ENCODE measurements at places on chromosomes 6 and 20.

DNA sequence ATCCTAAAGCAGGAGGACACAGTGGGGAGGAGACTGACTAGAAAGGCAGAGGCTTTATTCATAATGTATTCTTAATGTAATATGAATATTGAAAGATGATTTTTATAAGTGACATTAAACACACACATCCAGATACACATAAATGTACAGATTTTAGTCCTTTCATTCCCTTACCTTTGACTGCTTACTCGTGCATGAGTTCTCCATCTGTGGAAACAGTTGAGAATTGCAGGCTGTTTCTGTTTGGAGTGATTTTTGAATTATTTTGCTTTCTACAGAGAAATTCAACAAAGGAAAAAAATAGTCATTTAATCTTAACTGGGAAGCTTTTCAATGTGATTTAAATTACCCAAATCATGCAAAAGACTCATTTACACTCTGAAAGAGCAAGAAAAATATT, 136.5 kb downstream of the RIMS1 start:
- DNase-seq: peak; percentile 56

DNA sequence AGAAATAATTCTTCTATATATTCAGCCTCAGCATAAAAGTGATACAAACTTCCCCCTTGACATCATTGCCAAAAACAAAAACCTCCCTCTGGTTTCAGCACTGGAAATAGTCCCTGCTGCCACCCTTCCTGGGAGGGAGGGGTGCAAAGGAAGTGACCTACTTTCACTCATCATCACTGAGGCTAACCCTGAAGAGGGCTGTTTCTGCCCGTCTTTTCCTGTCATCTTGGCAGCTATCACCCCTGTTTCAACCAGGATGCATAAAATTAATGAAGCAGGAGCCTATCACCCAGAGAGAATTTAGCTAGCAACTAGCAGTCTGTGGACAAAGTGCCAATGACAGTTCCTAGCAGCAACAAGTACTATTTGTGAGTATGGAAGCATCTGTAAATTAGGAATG, 397.8 kb downstream of the LAMA2 start:
- DNase-seq: peak; percentile 82

DNA sequence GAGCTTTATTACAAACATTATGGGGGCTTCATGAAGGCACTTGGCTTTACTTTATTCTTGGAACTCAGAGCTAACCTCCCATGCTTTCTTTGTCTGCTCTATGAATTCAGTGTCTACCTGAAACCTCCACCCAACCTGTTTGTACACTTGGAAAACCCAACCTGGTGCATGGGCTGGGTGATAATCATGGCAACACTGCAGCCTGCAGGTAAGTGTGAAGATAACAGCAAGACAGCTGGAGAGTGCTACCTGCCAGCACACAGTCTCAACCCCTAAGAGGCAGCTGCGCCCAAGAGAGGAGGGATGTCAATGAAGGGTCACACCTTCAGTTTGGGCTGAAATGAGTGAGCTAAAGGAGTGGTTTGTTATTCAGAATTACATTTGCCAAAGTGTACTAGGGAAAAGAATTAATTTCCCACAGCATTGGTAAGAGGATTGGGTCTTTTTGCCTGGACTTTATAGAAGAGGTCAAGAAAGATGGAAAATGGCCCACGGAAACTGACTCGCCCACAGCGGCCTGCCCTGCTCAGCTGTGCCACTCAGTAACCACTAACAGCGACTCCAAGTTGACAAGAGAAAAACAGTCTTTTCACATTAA, 24.4 kb downstream of the FOXQ1 start:
- DNase-seq: peak; percentile 17

DNA sequence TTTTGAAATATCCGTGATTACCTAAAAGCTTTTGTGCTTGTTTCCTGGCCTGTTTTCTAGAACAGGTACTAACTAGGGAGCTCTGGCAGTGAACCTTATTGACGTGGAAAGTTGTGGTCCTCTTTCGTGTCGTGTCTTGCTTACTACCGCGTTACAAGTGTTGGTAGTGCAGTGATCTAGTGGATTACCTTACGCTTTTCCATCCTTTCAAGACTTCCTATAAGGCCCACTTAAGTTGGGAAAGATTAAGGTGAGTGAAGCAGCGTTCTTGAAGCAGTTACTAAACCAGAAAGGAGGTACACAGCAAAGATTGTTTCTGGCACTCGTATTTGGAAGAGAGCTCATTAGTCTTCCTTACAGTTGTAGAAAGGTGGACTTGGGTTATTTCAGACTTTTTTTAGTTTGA, 1.9 kb downstream of the PNRC1 start:
- DNase-seq: no peak

- no peak for DNase-seq
Measured at GRCh38 chr20:49850463-49851230, 38.0 kb downstream of the SLC9A8 start.

GRCh38 chr6:162404951-162405350, 322.6 kb downstream of the PRKN start:
- DNase-seq: no peak

- no peak for DNase-seq
Measured at GRCh38 chr6:20630617-20631548, 96.6 kb downstream of the CDKAL1 start.

DNA sequence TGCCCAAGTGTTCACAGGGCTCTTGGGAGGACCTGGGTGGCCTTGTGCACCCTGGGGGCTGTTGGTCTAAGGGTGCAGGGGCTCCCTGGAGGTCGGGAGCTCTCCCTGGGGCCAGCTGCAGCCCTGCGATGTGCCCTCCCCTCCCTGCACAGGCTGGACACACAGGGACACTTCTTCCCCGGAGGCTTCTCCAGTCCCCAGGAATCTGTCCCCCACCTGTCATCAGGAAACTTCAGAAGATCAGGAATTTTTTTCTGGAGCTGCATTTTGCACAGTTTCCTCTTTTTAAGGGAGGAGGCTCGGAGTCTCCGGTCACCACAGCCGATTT, 66.9 kb upstream of the BHLHE23 start:
- no peak for DNase-seq

- DNase-seq: no peak
Measured at GRCh38 chr6:72968704-72969103, 256.6 kb downstream of the KHDC1L start.

DNA sequence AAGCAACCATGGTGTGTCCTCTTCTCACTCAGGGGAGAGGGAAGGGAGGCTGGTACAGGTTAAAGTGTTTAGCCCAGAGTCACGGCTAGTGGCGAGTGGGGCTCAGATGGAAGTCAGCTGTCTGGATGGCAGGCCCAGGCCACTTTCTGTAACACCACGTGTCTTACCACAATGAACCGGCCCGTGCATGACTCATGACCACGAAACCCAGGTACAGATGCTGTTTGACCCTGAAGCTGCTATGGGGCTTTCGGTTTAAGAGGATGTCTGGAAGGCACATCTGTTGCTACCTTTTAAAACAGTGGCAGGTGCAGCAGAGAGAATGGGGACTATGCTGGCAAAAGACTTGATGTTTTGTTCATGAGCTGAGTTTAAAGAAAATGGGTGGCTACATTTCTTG, 36.5 kb upstream of the MPC1 start:
- no peak for DNase-seq

- DNase-seq: no peak
Measured at GRCh38 chr20:64185276-64185900, 21.1 kb downstream of the MYT1 start.

DNA sequence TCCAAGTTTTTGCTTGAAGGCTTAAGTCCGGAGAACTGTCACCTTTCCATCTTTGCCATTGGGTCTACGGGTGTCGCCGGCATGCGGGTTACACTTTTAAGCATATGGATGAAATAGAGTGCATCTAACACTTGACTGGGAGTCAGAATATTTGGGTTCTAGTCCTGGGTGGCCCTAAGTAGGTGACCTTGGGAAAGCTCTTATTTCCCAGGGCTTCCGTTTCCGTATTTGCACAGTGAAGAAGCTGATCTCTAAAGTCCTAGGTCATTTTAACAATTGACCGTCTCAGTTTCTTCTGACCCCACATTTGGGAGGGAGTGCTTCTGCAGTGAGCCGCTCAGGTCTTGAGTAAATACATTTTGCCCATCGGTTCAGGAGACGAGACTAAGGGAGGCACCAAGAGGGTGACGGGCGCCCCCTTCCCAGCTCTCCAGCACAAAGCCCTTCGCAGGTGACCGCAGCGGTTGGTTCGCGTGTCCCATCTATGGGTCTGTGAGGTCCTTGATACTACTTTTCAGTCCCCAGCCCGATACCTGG, 651 bp upstream of the BLTP3A start:
- peak; percentile 80 for DNase-seq

- no peak for DNase-seq
Measured at GRCh38 chr6:111579816-111580215, 25.9 kb downstream of the TRAF3IP2 start.

- DNase-seq: no peak
Measured at GRCh38 chr20:59823491-59824259, 109.8 kb downstream of the SYCP2 start.

DNA sequence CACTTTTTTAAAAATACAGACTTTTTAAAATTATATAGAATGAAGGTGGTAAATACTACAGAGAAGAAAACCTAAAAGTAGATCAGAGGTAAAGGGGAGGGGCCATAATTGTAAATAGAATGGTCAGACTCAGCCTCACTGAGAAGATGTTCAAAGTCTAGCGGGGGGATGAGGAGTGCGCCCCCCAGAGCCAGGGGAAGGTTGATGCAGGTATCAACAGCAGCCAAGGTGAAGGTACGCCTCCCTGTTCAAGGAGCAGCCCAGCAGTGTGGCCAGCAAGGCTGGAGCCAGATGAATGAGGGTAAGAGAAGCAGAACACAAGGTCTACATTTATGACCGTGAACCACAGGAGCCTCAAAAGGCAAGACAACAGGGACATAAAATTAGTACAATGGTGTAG, 204.1 kb downstream of the PTPRT start:
- no peak for DNase-seq

DNA sequence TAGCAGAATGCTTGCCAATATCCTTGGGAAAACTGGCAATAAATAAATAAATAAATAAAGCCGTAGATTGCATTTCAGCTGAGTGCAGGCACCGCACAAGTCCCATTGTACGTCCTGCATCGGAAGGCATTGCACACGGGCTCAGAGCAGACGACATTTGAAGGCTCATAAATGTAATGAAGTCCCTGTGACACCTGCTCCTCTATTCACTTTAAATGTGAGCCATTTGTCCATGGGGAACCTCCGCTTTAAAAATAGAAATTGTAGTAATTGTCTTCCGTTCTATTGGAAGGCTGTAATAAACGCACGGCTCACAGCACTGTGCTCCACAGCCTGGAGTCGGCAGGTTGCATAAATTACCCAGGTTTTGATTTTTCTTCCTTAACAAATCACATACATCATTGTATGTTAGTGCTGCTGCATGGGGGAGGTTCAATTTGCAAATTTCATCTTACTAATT, 32.6 kb downstream of the MYT1 start:
- DNase-seq: peak; percentile 73

DNA sequence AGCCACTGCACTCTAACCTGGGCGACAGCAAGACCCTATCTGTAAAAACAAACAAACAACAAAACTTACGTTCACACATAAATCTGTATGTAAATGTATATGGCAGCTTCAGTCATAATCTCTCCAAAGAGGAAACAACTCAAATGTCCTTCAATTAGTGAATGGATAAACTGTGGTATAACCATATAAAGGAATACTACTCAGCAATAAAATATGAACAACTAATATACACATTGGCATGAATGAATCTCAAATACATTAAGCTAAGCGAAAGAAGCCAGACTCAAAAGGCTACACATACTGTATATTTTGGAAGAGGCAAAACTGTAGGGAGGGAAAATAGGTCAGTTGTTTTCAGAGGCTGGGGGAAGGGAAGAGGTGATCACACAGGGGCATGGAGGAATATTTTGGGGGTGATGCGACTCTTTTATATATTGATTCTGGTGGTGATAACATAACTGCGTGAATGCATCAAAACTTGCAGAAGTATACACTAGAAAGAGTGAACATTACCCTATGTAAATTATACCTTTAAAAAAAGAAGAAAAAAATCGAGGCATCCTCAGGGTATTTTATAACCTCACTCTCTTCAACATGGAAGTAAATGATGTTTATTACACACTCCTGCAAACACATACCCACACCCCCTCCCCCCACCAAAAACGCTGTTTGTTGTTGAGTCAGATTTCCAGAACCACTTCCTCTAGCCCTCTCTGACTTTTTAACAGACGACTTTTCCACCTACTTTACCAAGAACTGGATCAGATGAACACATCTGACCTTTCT, 115.2 kb upstream of the RNF24 start:
- no peak for DNase-seq

GRCh38 chr20:4066551-4066950, 51.2 kb upstream of the RNF24 start:
- DNase-seq: no peak

- DNase-seq: no peak
Measured at GRCh38 chr6:159961528-159961927, 7.4 kb upstream of the IGF2R start.

- no peak for DNase-seq
Measured at GRCh38 chr6:98463038-98464000, 371.1 kb upstream of the POU3F2 start.

DNA sequence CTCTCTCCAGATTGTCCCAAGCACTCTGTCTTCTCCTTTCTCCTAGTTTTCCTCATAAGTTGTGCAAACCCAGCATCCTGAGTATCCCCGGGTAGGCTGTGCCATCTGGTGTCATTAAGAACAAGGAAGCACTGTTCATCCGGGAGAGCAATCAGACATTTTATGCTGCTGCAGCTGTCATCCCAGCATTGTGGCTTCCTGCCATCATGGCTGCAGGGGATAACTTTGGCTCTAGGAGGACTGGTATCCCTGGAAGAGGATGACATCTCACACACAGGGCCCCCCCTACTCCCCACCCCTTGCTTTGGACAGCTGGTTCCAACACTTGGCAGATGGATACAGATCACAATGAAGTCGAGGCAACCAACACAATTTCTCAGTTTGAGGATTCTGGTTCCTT, 1195.1 kb upstream of the MAP3K7 start:
- peak; percentile 92 for DNase-seq

DNA sequence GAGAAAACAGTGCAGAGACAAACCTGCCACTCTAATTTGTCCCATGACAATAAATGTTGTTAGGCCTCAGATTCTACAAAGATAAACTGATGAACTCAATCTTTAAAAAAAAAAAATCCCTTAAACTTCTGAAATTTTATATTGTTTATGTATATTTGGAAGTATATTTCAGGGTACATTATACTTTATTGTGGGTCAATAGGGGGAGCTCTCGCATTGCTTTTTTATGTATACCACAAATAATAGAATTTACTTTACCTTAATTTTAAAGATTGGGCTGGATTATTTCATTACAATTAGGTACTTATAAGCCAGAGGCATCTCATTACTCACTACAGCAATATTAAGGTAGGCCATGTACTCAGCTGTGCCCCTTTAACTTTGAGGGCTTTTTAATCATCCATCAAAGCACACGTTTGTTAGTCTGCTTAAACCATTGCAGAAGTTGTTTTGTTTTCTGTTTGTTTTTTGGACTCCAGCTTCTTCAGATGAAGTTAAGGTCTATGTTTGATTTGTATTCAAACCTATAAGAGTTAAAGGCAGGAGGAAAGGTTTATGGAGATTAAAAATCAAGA, 56.3 kb upstream of the EYA4 start:
- peak; percentile 14 for DNase-seq

Measured in cerebellar cortex (tissue), 1 donor.